ENCODE measurements at places on chromosomes 5 and 9.

DNA sequence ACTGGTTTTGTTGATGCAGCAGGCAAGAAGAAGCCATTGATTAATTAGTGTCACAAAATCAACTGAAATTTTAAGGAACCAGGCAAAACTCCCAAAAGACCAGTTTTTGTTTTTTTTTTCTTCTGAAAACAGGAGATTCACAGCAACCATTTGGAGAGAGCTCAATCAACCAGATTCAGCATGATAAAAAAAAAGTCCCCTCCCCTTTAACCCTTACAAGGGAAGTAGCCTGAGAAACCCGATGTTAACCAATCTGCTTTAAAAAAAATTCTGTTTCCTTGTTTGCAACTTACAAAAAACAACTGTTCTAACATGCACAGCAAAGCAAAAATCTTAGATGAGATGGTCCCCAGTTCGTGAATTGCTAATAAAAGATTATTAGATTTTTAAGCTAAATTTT lies 59.7 kb downstream of the HMHB1 start:
- no peak for DNase-seq

DNA sequence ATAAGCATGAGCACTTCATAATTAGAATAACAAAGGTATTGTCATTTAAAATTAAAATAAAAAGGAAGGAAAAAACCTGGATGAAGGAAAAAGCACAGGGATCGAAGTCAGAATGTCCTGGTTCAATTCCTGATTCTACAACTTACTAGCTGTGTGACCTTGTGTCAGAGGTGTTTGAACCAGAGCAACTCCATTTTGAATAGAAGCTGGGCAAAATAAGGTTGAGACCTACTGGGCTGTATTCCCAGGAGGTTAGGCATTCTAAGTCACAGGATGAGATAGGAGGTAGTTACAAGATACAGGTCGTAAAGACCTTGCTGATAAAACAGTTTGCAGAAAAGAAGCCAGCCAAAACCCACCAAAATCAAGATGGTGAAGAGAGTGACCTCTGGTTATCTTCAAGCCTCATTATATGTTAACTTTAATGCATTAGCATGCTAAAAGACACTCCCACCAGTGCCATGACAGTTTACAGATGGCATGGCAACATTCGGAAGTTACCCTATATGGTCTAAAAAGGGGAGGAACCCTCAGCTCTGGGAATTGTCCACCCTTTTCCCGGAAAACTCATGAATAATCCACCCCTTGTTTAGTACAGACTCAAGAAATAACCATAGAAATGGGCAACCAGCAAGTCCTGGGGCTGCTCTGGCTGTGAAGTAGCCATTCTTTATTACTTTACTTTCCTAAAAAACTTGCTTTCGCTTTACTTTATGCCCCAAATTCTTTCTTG lies 412.7 kb downstream of the PIK3R1 start:
- DNase-seq, result no peak

DNA sequence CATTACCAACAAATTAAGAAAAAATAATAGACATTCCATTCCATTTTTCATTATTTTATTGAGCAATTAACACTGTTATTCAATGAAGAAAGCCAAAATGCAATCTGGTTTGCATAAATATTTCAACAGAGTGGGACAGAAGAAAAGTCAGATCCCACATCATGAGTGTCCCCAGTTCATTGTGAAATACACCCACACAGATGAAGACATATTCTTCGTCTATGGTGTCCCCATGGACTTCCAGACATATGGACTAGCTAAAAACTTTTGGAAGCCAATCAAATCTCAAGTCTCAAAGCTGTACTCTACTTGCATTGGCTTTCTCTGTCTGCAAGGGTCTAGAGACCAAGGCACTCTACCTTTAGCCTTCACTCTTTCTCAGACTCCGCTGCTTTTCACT lies 194.3 kb downstream of the SEMA5A start:
- DNase-seq, result no peak

- DNase-seq, result no peak
Observed at GRCh38 chr5:147887026-147887627, 8.6 kb downstream of the SCGB3A2 start.

DNA sequence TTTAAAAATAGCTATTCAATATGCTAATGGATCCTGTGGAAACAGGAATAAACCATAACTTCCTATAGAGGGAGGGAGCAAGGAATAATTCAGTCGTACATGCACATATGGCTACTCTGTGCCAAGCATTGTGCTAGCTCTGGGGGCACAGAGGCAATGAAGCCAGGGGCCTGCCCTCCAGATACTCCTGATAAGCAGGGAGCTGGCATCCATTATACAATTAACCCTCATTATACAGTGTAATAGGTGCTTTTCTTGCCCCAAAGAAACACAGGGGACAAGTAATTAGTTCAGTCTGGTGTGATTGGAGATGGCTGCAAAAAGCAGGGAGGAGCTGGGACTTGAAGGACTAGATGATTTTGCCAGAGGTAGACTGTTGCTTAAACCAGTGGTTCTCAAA lies 200.4 kb downstream of the SREK1 start:
- DNase-seq, result no peak
